ENCODE measurements at places on chromosomes 5 and 9.

DNA sequence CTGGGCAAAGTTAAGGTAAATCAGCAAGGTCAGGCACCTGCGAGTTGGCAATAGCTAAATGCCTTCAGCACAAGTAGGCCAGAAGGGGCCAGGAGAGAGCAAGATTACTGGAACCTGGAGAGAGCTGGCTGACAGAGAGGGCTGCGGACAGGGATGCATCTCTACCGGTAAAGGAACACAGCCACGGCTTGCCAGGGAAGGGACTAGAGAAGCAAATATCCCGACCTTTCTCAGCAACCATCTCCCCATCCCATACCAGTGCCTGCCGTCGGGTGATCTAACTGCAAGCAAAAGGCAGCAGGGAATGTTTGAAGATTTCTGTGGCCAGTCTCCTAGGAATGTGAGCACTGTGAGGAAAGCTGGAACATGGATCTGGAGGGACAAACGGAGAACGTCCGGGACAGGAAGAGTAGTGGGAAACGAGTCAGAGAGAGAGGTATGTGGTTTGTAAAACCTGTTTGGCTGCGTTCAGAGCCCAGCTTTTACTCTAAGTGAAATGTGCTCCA lies 15.9 kb upstream of the ABLIM3 start:
- DNase-seq, result no peak

DNA sequence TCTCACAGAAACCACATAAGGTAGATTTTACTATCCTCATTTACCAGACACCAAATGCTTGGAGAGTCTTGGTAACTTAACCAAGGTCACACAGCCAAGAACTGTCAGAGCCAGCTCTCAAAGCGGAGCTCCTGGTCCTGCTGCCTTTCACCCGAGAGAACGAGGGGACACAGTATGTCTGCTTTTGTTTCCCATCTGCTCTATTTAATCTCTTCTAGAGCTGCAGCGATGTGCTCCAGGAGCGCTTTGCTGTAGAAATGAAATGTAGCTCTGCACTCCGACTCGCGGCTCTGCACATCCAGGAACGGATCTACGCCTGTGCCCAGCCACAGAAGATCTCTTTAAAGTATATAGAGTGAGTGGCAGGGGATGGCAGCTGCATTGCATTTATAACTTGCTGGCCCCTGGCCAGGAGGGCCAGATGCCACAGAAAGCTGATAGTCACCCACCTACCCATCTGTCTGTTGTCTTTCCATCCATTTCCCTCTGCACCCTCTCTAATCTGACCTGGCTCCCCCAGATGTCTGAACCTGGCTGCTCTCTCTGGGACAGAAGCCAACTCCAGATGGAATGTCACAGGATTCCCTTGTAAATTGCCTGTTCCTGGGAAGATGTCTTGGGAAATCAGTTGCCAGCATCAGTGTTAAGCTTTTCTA lies 21.4 kb upstream of the TRMT10B start:
- no peak for DNase-seq

DNA sequence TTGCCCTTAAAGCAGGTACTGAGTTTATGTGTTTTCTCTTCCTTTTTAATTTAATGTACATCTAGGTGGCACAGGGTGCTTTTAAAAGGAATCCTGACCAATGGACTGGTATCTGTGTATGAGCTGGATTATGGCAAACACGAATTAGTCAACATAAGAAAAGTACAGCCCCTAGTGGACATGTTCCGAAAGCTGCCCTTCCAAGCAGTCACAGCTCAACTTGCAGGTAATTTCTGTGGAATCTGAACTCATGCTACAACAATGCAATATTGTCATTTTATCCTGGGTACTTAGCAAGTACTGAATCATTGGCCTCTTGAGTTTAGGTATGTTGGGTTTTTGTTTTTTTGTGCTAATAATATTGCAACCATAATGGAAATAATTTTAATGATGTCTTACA lies 14.4 kb upstream of the TMOD1 start:
- no peak for DNase-seq

DNA sequence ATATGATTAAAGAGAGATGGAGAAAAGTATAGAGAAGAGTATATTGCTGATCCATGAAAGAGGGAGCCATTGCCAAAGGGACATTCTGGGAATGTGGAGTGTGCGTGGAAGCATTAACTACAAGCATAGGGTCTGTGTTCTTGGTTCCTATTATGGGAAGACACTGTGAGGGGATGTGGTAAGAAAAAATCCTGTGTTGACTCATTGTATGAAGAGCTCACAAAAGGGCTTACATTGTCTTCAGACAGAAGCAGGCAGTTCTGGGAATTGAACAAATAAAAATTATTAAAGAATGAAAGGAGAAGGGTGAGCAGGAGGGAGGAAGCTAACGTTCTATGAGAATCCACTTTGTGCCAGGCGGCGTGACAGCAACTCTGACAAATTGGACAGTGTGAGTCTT lies 250.4 kb upstream of the CHD1 start:
- DNase-seq, result no peak

DNA sequence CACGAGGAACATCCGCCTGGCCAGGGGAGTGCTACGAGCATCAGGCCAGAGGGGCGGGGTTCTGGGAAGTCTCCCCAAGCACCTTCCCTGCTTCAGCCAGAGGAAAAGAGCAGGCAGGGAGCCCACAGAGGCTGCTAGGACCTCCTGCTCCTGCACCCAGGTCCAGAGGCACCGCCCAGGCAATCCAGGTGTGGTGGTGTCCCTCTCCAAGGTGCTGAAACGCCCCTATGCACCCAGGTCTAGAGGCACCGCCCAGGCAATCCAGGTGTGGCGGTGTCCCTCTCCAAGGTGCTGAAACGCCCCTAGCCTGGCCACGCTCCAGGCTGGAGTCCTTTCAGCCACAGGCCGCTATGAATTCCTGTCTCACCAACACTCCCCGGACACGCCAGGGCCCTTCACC lies 10.7 kb upstream of the UBAC1 start:
- no peak for DNase-seq

- DNase-seq, result no peak
Measured at GRCh38 chr9:76510041-76510440, 51.1 kb downstream of the GCNT1 start.

DNA sequence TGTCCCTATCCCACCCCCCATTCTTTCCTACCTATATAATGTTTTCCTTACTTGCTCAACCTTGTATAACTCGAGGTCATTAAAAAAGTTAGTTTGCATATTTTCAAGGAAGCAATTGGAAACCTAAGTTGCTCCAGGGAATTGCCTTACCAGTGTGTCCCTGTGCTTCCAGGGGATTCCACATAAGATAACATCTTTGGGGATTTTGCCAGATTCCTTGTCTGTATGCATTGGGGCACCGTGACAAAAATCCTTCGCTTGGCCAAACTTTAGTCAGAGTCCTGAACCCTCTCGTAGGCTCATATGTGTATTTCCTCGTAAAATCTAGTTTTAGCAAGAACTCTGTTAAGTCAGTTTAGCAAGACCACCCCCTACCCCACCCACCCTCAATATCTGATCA lies 14.7 kb upstream of the OSMR start:
- no peak for DNase-seq

- DNase-seq, result no peak
Measured at GRCh38 chr5:66443462-66444130, 152.6 kb upstream of the MAST4 start.

- no peak for DNase-seq
Measured at GRCh38 chr5:151643388-151643787, 43.3 kb downstream of the SPARC start.

DNA sequence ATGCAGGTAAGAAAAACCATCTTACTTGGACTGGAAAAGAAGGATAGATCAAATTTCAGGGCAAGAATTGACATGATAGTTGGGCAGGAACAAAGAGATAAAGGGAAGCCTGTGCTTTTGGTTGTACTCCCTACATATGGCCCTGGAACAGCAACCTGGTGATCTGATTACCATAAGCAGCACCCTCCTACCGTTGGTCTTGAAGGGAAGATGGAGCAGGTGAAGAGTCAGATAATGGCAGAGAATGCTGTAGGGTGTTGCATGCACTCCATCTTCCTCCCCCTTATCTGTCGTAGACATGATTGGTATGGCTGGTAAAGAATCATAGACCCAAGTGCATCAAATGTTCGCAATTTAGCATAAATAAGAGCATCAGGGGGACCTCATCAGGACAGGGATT lies 4.7 kb downstream of the IRGM start:
- no peak for DNase-seq

DNA sequence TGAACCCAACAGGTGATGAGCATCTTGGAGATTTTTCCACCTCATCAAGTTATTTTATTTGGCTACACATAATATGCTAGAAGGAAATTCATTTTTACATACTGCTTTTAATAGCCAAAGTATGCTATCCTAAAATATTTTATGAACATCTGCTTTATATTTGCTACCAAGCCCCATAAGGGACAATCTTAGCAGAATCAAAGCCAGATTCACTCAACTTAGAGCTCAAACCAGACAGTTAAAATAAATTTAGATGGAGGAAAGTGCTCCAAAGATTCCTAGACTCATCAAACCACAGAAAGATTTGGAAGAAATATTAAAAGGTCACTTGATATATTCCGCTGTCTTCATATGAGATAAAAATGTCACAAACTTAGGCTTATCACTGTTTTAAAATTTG lies 637.1 kb upstream of the CCNG1 start:
- no peak for DNase-seq

DNA sequence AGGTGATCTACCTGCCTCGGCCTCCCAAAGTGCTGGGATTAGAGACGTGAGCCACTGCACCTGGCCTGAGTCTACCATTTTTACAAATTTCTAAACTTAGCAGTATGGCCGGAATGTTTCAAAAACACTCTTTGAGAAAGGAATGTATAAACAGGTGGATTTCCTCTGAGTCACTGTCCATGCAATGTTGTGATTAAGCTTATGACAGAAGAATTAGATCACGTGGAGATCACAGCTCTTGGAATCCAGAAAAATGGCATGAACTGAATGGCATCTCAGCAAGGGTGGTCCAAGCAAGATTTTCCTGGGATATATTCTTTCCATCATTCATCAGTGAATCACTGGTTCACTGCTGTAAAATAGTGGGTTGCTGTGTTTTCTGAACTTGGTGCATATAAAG lies 865.0 kb downstream of the PTPRD start:
- DNase-seq, result no peak
